ENCODE measurements at places on chromosomes 5 and 9. TPM values are rescaled to one million over a fixed set of nuclear protein-coding genes. Genes with fewer than 3 reads are reported as not detected.

DNA sequence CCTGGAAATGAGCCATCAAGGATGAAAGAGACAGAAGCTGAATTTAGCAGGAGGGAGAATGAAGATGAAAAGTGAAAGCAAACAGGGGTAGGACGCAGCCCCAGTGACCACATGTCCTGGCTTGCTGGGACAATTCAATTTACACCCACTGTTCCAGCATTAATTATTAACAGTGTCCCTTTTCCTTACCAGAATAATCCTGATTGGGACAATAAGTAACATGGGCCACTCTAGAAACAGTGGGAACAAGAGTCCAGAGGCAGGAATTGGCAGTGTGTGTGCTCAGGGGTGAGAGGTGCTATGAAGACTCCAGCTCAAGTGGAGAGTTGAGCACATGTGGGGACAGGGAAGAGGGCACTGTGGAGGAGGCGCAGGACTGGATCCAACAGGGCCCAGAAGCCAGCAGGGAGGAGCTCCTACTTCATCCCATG, 147.1 kb downstream of the C5orf15 start:
- DNase-seq: no peak

DNA sequence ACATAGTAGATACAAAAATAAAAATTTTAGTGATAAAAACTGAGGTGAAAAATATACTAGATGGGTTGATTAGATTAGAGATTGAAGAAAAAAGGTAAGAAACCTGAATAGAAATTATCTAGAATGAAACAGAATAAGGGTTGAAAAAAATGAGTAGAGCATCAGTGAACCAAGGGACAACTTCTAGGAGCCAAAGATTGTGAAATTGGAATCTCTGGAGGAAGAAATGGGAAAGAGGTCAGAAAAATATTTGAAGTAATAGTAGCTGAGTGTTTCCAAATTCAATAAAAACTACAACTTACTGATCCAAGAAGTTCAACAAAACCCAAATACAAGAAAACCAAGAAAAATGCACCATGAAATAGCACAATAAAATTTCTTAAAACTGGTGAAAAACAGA, 116.6 kb upstream of the STARD4 start:
- no peak for DNase-seq

DNA sequence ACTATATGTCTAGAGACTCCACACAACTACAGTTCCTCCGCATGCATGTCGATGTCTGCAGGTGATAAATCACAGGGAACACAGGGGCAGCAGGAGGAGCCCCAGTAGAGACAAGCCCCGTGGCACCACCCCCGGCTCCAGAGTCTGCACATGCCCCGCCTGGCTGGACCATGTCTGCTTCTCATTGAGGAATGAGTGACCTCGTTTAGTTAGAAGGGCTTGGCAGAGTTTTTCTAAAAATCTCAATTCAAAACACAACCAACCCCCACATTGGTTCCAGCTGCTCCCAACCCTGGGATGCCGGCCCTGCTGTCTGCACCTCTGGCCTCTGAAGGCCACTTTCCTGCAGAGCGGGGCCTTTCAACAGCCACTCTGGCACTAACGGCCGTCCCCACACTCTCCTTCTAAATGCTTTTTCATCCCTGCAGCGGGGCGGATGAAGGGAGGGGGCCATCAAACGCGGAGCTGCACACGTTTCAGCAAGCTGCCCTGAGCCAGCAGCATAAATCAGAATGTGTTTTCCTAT, 106.3 kb downstream of the ROR2 start:
- DNase-seq: no peak

N4BP3 gene
- 1.3 TPM for total RNA-seq
